ENCODE measurements at places on chromosomes 7 and 10.

- DNase-seq = no peak
Observed at GRCh38 chr7:100396421-100396982, 23.2 kb downstream of the PILRA start.

DNA sequence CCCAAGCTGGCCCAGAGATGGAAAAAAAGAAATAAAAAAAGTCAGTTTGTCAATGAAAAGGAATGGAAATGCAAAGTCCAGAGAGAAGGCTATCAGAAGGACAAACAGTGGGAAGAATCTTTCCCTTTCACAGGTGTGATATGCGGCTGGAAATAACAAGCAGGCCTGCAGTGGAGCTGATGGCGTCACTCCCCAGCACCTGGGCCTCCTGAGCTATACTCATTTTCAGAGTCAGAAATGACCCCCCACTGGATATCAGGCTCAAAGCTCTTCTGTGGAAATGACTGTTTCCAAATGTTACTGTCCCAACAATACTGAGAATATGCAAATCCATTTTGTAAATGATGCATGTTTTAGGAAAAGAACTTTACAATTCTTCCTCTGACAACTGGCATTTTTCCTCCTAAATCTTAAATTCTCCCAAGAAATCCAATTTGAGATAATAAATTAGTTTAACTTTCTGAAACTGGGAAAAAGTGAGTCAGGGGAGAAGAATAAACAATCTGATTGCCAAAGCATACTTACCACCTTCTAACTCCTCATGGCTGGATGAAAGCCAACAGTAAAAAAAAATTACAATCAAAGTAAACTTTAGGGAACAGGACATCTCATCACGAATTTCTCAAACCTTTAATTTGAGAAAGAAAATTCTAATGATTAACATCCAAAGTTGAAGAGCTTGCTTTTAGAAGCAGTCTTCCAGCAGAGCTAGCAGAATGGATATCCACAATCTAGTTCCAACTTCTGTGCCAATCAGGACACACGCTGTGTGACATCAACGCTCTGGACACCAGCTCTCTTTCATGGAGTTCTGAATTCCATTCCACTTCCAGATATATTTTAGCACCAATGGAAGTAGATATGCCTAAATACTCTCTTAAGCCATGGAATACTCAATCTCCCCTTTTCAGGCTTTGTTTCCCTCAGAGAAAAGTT is 5.3 kb upstream of the CUZD1 start:
- DNase-seq = no peak

GRCh38 chr10:79400146-79401004 is 45.0 kb downstream of the ZCCHC24 start:
- DNase-seq = no peak

DNA sequence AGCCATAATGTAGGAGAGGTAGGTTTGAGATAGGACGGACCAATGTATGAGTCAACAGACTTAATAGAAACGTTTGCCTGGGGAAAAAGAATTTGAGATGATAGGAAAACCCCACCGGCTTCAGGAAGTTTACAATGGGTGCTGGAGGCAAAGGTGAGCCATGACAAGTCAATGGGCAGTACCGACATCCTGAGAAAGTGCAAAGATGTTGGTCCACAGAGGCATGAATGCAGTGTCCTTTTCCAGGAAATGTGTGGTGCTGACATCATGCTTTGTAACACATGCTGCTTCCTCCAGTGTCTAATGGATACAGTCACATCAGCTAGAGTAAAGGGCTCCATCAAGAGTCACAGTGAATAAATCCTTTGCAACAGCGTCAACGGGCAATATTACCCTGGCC is 533.6 kb downstream of the INHBA start:
- no peak for DNase-seq

DNA sequence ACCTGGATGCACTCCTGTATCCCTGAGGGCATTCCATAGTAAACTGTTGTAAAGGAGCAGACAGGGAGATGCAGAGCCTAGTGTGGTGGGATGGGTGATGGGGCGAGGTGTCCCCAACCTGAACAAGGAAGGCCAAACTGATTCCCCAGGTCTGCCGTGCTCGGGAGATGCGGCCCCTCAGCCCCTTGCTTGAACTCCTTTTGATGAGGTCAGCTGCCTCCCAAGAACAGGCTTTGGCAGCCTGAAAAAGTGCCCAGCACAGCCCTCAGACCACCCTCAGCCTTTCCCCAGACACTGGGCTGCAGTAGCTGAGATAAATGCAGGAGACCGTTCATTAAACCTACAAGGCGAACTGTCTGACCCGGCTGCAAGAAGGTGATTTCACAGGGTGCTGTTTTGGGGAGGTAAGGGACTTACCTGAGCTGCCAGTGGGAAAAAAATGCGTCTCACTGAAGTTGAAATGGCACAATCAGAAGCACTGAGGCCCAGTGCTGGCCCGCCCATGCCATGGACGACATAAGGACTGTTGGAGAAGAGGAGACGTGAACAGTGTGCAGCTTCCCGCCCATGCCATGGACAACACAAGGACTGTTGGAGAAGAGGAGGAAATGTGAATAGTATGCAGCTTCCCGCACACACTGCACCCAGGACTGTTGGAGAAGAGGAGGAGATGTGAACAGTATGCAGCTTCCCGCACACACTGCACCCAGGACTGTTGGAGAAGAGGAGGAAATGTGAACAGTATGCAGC is 148.4 kb upstream of the FAM20C start:
- no peak for DNase-seq

Data from NCI-H748 treated with DMSO at 0.1 percent for 48 hours (cell line).